ENCODE measurements at places on chromosomes 6 and 20. TPM values are rescaled to one million over a fixed set of nuclear protein-coding genes. Genes with fewer than 3 reads are reported as not detected.

Gene MYL9
- 261 TPM for polyA plus RNA-seq

Gene TMEM74B
- 2.3 TPM for polyA plus RNA-seq

Gene PRRT1
- 3.5 TPM for polyA plus RNA-seq

Gene BHLHE23
- polyA plus RNA-seq, result 0.08 TPM

Gene ZCCHC3
- 52.8 TPM for polyA plus RNA-seq

Gene GCLC
- polyA plus RNA-seq, result 24.5 TPM

Gene MRAP2
- 2.7 TPM for polyA plus RNA-seq

Gene ADGRF5
- polyA plus RNA-seq, result 32.4 TPM

Gene SALL4
- 5.4 TPM for polyA plus RNA-seq

Gene MROH8
- polyA plus RNA-seq, result 7.8 TPM

Gene TCP11
- polyA plus RNA-seq, result 3.1 TPM

Gene CHRNA4
- 6.1 TPM for polyA plus RNA-seq

Gene COL9A1
- 34.3 TPM for polyA plus RNA-seq

Gene TRIM10
- 0.48 TPM for polyA plus RNA-seq

Gene EPHA7
- polyA plus RNA-seq, result 47.4 TPM

Gene VSTM2L
- polyA plus RNA-seq, result 1.5 TPM

- no peak for DNase-seq
Observed at GRCh38 chr6:123417535-123417934, 219.2 kb downstream of the TRDN start.

DNA sequence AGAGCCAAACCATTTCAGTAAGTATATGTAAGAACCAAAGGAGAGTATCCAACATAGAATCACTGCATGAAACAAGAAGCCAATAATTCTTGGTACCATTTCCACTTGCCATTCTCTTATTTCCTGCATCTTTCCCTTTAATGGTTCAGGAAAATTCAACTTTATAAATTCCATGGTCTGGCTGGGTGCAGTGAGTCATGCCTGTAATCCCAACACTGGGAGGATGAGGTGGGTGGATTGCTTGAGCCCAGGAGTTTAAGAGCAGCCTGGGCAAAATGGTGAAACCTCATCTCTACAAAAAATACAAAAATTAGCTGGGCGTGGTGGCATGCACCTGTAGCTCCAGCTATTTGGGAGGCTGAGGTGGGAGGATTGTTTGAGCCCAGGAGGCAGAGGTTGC, 21.2 kb downstream of the NHLRC1 start:
- DNase-seq, result no peak

GRCh38 chr20:13148402-13148801, 72.7 kb upstream of the ISM1 start:
- no peak for DNase-seq

DNA sequence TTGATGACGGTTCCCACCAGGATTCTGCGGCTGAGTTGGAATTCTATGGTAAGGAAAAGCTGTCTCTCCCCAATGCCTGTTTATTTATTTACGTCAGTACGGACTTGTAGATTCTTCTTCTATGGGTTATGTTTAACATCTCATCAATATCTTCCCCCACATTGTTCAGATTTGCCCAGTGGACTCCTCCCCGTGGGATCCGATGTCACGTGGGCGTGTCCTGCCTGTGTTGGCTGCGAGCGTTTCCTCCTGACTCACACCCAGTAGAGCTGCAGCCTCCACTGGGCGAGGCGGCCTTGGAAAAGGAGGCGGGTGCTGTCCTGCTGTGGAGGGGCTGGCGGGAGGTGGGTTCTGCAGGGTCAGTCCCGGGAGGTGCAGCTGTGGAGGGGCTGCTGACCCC, 46.8 kb upstream of the SLCO4A1 start:
- DNase-seq, result no peak

GRCh38 chr6:84872996-84873723, 108.8 kb upstream of the TBX18 start:
- no peak for DNase-seq

GRCh38 chr20:14536738-14537137, 199.3 kb upstream of the FLRT3 start:
- DNase-seq, result no peak

GRCh38 chr6:106279179-106279578, 46.4 kb downstream of the ATG5 start:
- no peak for DNase-seq

GRCh38 chr20:23477223-23477622, 13.7 kb upstream of the CST8 start:
- DNase-seq, result no peak

DNA sequence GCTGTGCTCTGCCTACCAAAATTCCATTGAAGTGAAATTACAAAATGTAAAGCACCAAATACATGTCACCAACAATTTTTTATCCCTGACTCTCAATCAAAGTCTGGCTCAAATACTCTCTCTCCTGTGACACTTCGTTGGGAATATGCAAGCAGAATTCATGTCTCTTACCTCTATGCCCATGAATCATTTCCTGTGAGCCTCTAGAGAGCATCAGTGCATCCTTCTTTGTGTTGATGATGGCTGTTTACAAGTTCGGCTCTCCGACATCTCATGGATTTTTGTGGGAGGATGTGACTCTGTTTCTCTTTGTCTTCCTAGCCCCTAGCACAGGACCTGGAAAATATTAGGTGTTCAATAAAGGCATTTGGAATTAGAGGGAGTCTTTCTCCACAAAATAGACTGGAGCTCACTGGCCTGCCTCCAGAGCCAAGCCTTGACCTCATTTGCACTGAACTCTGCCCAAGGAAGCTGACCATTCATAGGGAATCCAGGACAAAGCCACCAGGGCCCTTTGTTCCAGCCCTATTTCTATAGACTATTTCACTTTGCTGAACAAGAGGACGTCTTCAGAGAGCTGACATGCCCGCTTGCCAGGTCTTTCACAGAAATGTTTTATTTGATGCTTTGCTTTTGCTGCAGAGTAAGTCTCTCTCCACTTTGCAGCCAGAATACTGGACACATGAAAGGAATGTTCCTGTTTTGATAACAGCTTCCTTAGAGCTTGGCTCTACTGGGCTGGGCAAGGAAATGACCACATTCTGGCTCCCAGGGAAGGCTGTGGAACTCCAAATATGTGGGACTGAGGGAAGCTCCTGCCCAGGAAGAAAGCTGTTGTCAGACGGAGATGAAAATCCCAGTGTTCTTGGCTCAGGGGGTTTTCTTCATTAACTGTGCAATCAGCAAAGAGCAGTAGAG, 194.5 kb upstream of the CDYL start:
- no peak for DNase-seq

DNA sequence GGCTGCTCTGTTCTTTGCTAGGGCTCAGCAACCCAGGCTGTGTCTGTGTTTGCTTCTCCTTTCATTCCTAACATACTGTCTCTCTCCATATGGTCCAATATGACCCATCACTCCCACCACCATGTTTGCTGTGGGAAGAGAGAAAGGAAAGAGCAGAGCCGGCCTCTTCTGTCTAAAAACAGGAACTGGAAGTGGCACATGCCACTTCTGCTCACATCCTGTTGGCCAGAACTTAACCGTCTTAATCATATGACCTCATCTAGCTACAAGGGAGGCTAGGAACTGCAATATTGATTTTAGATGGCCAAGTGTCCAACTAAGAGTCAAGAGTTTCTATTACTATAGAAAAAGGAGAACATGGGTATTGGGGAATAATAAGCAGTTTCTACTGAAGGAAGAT, 212.5 kb upstream of the CHD6 start:
- DNase-seq, result no peak

- no peak for DNase-seq
Observed at GRCh38 chr20:53934421-53935343, 135.7 kb downstream of the BCAS1 start.

GRCh38 chr20:728256-728944, 39.9 kb downstream of the SLC52A3 start:
- no peak for DNase-seq

DNA sequence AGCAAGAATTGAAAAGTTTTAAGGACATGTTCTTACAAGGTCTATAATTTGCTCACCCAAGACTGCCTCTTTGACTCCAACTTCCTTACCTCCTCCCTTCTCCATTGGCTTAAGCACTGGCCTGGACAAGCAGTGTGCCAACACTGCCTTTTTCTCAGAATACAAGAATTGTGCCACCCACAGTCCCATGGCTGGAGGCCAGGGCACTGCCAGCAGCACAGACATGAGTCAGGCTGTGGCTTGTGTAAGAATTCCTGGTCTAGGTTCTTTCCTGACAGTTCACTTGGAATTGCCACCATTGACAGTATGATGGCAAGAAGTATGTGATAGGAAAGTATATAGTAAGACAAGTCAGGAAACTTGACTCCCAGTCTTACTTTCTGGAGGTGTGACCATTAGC, 202.7 kb upstream of the MARCKS start:
- no peak for DNase-seq

DNA sequence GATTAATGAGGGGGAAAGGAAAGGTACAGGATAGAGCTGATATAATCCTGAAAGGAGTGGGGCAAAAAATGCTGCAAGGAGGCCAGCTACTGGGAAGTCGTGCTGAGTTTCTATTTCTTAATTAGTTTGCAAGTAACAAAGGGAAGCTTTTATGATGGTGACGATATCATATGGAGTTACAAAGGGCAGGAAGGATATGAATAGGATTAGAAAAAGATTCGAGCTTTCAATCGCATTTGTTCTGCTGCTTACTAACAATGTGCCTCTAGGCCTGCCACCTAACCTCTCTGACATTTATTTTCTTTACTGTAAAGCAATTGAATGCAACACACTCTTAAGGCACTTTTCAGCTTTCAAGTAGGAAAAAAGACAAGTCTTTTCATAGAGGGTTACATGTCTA, 219.2 kb downstream of the CLVS2 start:
- DNase-seq, result no peak

- DNase-seq, result no peak
Observed at GRCh38 chr20:64107736-64108457, 532 bp upstream of the NPBWR2 start.

- DNase-seq, result no peak
Observed at GRCh38 chr6:148307405-148307804, 35.2 kb upstream of the SASH1 start.

- DNase-seq, result no peak
Observed at GRCh38 chr6:143078468-143079324, 18.0 kb downstream of the AIG1 start.

GRCh38 chr6:52994839-52995088, 320 bp downstream of the GSTA4 start:
- DNase-seq, result no peak

GRCh38 chr6:84685983-84686584, 78.3 kb downstream of the TBX18 start:
- no peak for DNase-seq

GRCh38 chr20:53579581-53580375, 13.9 kb downstream of the ZNF217 start:
- DNase-seq, result no peak

DNA sequence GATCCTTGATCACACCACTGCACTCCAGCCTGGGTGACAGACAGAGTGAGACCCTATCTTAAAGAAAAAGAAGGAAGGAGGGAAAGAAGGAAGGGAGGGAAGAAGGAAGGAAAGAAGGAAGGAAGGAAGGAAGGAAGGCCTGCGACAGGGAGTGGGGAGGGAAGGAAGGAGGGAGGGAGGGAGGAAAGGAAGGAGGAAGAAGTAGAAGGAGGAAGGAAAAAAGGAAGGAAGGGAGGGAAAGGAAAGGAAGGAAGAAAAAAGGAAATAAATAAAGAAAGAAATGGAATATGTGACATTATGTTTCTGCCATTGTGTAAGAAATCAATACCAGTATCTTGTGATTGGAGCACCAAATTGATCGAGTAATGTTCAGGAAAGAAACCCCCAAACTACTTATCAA, 16.2 kb downstream of the PHACTR2 start:
- DNase-seq, result no peak

DNA sequence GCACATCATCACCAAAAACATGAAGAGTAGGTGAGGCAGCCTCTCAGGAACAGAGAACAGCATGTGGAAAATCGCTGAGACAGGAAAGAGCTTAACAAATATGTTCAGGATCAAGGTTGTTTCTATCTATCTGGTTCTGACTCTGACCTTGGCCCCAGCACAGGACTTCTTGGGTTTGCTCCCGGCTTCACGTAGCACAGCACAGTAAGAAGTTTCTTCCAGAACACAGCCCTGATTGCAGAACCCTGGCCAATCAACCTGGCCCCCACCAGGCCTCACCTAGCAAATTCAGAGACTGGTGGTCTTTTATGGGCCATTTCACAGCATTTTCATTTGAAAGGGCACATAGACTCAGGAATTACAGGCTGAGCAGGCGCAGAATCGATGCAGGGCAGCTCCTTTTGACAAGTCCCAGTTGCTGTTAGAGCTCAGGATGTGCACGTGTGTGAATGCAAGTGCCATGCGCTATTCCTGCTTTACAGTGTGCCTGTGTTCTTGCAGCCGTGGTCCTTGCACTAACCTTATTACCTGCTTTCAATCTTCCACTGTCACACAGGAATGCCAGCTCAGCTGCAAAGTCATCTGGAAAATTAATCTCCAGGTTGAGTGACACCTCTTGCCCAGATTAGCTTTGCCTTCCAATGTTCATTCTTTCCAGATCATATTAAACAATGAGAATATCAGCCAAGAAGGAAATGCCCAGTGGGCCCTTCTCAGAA, 100.5 kb upstream of the SLC2A12 start:
- no peak for DNase-seq

GRCh38 chr6:142839686-142840040, 105.3 kb downstream of the HIVEP2 start:
- DNase-seq, result no peak

- DNase-seq, result no peak
Observed at GRCh38 chr6:106290954-106291353, 34.6 kb downstream of the ATG5 start.

DNA sequence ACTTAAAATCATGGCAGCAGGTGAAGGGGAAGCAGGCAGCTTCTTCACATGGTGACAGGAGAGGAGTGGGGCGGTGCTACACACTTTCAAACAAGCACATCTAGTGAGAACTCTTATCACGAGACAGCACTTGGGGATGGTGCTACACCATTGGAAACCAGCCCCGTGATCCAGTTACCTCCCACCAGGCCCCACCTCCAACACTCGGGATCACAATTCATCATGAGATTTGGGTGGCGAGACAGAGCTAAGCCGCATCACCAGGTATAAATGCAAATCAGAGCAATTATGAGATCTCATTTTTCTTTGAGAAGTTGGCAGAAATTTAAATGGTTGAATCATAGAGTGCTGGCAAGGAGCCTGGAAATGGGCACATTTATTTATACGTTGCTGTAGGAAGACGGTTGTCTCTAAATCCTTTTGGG, 31.4 kb downstream of the IGF2R start:
- DNase-seq, result no peak

DNA sequence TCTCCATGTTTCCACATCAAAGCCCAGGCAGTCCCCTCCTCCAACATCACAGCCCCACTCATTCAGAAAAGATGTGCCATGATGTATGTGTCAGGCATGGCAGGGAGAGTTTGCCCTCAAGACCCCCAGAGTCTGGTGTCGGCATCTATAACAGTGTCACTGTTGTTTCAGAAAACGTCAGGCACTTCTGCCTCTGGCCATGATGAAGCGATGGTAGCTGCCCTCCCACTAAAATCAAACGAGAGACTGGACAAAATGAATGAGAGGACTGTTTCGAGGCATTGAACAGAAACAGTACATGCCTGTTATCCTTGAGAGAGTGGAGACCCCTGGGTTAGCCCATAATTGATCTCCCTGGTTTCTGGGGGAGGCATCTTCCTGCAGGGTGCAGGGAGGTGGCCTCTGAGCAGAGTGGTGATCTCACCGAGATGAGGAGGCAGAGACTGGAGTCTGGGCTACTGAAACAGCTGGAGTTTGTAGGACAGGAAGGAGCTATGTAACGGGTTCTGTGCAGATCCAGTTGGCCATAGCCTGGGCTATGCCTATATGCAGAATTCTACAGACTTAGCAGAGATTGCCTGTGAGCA, 144.5 kb downstream of the SYCP2 start:
- DNase-seq, result no peak

Data from right renal pelvis (tissue), 4 donors.